ENCODE measurements at places on chromosomes 2 and 18.

DNA sequence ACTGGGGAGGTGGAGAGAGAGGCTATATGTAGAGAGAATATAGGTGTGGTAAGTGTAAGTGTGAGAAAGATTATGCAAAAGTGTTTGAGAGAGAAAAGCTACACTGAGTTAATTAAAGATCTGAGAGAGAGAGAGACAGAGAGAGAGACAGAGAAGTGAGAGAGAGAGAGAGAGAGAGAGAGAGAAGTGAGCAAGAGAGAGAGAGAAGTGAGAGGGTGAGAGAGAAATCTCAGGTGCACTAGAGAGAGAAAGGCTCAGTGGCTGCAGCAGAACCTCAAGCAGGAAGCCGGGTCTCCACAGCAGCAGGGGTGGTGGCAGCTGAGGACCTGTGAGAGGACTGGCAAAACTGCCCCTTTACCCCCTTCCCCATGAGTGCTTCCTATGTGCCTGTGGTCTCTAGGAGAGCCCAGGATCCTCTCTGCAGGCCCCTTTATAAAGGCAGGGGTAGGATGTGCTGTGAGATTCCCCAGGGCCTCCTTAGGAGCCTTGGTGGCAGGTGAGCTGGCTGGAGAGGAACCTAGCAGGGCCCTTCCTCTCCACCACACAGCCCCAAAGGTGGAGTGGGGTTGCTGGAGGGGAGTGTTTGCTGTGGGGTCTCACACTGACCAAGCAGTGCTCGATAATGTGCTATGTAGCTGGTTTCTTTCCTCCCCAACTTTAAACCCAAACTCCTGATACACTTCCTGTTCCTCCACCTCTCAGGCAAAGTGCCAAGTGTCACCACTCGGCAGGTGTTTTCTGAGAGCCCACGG, 52.6 kb downstream of the SLC4A5 start:
- peak; percentile 37 for DNase-seq

- DNase-seq, result no peak
These were observed 50.4 kb downstream of the SLC35F5 start for GRCh38 chr2:113705982-113706523.

- no peak for DNase-seq
These were observed 279.8 kb downstream of the ZNF385B start for GRCh38 chr2:179581605-179582004.

GRCh38 chr2:191436368-191437055, 191.3 kb downstream of the MYO1B start:
- DNase-seq, result no peak

DNA sequence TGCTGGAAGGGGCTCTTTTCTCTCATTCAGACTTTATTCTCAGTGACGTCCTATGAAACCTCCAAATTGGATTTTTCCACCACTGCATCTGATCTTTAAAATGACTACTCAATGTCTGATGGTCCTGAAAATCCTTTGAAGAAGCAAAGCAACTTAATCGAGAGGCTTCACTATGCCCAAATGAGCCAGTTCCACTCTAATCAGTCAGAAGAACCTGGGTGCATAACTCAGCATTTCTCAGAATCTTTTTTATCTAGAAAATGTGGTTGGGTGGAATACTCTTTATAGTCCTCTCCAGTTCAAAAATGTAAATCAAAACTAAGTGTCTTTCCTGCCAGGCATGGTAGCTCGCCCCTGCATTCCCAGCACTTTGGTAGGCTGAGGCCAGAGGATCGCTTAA, 60.7 kb downstream of the PRELID3A start:
- DNase-seq, result no peak

- DNase-seq, result no peak
These were observed 1348.6 kb upstream of the ACVR2A start for GRCh38 chr2:146496248-146496647.

DNA sequence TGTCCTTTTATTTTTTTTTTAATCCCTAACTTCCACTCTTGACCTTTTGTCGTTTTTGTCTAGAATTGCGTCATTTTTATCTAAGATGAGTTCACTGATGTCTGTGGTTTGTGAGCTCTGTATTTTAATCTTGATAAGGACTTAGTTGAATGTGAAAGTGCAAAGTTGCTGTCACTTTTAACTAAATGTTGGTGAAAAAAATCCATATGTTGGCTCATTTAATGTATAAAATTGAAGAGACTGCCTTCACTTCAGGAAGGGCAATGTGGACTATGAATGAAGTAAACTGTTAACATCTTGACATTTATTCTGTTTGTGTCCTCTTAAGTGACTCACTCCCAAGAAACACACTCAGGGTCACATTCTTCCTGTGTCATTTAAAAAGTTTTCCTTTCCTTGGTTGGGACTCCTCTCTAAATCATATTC, 256.6 kb upstream of the RASGRP3 start:
- no peak for DNase-seq

- no peak for DNase-seq
These were observed 62.8 kb upstream of the OTOS start for GRCh38 chr2:240203031-240203787.

DNA sequence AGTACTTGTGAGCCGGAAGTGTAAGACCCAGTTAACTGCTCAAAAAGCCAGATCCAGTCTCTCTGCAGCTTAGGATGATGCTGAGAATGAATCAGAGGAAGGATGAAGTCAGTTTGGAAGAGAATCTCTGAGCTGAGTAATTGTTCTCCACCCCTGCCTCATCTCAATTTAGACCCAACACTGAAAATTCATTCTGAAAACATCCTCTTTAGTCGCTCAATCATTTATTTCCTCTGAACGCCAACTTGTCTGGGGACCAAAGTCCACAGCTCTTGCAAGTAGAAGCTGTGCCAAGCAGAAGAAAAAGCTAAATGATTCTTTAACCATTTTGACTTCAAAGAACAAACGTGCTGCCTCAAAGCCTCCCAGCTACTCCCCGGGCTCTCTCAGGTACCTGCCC, 177.1 kb upstream of the KLHL29 start:
- peak; percentile 19 for DNase-seq

DNA sequence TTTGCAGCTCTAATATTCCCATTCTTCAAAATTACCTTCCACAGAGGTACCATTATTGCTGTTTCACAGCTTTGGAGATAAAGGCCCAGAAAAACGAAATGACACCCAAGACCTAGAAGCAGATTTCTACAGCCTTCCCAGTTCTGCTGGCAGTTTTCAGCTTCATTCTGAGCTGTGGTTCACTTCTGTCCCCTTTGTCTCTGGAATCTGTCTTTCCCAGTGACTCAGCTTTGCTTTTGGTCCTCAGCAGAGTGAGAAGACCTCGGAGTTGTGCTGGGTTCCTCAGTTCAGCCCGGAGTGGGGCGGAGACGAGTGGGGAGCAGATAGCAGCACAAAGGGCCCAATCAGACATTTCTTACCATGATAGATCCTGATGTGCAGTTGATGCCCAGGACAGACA, 180.7 kb upstream of the CXCR4 start:
- DNase-seq, result no peak

GRCh38 chr18:74990563-74991081, 218.3 kb downstream of the PTGR3 start:
- DNase-seq, result no peak

DNA sequence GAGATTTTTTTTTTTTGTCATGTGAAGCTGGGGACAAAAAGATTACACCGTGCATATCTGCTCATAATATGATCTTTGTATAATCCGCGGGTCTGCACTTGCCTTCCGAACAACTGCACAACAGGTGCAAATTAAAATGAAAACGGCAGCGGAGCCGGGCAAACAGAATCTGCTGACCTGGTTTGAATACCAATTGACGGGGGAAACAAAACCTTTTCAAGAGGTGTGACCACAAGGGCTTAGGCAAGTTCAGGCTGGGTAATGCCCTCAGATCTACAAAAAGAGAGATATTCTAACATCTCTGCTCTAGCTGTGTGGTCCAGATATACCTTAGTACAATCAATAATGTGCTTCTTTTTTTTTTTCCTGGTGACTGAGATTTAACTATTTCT, 88.5 kb downstream of the ZEB2 start:
- DNase-seq, result no peak

GRCh38 chr2:67904966-67905365, 157.8 kb downstream of the C1D start:
- no peak for DNase-seq

GRCh38 chr18:13232086-13232917, 13.7 kb downstream of the LDLRAD4 start:
- DNase-seq, result no peak

DNA sequence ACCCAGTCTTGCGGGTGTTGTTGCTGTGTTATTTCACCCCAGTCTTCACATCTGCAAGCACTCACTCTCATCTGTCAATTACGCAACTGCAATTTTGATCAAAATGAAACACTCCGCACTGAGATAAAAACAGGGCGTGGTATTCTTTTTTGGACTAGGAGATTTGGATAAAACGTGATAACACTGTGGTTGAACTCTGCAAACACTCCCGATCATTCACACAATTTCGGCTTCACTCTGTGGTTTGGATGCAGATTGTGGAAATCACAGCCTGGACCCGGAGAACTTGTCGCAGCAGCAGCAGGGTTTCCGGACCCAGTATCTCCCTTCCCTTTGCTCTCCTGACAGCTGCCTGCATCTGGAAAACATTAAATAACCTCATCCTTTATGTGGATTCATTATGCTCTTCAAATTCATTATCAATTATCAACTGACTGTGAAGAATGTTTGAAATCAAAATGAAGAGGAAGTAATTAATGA, 49.4 kb upstream of the APCDD1 start:
- no peak for DNase-seq

DNA sequence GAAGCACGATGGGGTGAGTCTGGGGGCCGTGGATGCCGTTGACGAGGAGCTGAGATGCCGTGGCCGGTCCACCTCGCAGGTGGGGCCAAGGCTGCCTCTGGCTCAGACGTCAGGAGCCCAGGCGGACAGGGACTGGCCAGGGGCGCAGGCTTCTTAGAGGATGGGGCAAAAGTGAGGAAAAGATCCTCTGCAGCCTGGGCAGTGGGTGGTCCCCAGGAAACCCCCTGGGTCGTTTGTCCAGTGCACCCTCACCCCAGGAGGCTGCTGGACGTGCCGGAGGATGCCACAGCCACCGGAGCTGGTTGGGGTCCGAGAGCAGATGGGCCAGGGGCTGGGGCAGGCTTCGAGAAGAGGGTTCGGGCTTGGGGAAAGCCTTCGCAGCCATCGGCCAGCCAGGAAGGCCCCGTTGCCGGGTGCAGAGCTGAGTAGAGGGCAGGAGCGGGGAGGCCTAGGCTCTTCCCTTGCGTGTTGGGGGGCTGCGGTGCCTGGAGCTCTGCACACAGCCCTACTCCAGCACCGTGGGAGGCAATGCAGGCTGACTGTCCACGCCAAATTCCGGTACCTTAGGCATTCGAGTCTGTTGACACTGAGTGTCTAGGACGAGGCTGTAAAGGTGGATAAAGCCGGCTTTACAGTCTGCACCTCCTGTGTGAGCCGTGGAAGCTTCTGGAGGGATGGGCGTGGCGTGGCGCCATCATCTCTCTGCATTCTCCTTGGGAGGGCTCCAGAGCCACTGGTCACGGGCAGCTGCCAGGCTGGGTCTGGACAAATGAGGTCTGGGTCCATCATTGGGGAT, 18.8 kb downstream of the GPC1 start:
- no peak for DNase-seq

DNA sequence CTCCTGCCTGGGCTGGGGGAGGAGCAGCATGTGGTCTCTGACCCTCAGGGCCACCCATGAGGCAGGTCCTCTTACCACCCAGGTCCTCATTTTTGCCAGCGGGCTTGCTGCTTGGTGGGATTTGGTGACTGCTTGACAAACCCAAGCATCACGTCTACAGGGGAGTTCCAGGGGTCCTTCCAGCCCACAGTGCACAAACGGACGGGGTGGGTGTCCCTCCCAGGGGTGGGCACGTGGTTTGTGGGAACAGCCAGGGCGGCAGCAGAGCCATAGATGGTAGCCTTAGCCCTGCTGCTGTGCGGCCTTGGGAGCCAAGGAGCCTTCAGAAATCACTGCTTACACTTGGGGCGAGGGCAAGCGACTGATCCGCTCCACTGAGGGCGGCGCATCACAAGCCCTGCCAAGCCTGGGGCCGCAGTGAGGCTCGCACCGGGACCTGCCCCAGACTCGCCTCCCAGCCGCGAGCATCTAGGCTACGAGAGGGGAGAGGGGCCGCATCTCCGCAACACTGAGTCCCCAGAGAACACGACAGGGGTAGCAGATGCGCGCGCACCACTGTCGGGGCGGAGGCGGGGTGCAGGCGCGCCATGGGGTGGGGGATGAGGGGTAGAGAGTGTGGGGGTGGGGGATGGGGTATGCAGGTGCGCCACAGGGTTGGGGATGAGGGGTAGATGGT, 36.9 kb downstream of the SNED1 start:
- no peak for DNase-seq

Measured in transverse colon (tissue), 4 donors.